Retina (tissue), 1 donor: ENCODE measurements at places on chromosomes 4 and X.
A peak's percentile ranks its signal among the peaks of the same experiment; 100 is the strongest.

DNA sequence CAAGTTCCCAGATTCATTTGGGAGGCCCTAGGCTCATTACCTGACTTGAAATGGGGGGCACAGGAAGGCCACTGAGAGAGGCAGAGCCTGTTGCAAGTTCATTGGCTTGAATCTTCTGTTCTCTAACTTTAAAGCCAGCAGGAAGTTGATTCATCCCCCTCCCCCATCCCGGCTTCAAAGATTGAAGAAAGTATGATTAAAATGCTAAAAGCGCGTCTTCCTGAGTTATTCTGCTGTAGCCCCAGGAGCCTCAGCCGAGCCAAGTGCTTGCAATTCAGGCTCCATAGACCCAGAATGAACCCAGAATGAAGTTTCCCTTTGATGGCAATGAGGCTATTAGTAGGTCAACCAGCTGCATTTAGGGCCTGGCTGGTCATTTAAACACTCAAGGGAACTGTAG, 14.7 kb downstream of the CHST7 start:
- no peak for DNase-seq

- DNase-seq = no peak
These were observed 996.3 kb downstream of the FSTL5 start for GRCh38 chr4:161167539-161167938.

DNA sequence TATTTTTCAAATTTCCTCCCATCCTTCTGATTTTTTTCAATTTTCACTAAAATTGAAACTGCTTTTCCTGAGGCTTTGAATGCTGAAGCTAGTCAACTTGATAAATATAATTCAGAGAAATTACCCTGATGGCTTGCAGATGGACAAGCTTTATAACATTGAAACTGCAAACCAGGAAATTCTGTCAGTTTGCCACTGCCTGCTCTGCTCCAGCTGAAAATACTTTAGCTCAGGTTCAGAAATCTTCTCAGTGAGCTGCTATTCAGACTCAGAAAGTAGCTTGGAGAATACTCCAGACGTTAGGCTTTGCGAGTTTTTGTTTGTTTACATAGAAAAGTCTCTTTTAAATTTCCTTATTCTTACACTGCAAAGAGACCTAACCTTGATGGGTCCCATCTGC, 1574.7 kb downstream of the STIM2 start:
- no peak for DNase-seq

- no peak for DNase-seq
These were observed 7.7 kb upstream of the ASB9 start for GRCh38 chrX:15277604-15278003.

DNA sequence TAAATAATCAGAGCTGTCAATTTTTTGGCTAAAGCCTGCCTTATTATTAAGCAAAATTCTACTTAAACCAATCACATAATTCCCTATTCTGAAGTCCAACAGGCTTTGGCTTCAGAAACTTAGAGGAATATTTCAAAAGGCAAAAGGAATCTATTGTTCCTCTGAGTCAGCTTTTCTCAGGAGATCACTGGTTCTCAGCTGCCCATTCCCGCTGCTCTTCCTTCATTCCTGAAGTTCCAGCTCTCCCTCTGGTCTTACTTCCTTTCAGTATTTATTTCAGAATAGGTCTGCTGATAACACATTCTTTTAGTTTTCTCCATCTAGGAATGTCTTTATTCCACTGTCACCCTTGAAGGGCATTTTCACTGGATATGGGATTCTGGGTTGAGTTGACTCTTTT, 133.7 kb downstream of the SOWAHB start:
- DNase-seq = no peak

GRCh38 chr4:16577177-16577576, 321.3 kb downstream of the LDB2 start:
- DNase-seq = no peak

GRCh38 chr4:174119830-174120229, 163.6 kb downstream of the FBXO8 start:
- peak; percentile 12 for DNase-seq

GRCh38 chr4:175823015-175823742, 11.1 kb upstream of the GPM6A start:
- DNase-seq = no peak

GRCh38 chr4:89048906-89049601, 7.9 kb downstream of the FAM13A start:
- DNase-seq = no peak

DNA sequence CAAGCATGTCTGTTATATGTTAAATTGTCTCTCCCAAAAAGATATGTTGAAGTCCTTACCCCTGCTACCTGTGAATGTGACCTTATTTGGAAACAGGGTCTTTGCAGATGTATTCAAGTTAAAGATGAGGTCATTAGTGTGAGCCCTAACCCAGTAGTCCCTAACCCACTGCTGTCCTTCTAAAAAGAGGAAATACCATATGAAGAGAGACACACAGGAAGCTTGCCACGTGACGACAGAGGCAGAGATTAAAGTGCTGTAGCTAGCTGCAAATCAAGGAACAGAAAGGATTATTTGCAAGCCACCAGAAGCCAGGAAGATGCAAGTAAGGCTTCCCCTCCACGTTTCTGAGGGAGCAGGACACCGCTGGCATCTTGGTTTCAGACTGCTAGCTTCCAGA, 150.1 kb downstream of the HNRNPD start:
- DNase-seq = no peak

DNA sequence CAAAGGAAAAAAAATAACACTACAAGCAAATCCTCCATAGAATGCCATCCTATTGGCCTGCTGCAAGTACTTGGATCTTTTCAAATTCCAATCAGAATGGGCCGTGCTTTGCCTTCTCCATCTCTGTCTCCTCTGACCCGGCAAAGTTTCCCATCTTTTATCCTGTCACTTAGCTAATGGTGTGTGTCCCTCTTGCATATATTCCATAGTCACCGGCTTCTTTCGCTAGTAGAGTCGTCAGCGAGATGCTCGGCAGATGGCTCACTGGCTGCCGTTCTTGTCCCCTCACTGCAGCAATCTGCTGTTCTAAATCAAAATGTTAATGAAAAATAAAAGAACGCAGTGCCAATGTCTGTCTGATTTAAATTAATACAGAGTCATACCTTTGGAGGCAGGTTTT, 22.1 kb downstream of the GRIA3 start:
- DNase-seq = no peak
